NCI-H446 treated with DMSO at 0.1 percent for 48 hours (cell line): ENCODE measurements at places on chromosomes 5 and 9.

DNA sequence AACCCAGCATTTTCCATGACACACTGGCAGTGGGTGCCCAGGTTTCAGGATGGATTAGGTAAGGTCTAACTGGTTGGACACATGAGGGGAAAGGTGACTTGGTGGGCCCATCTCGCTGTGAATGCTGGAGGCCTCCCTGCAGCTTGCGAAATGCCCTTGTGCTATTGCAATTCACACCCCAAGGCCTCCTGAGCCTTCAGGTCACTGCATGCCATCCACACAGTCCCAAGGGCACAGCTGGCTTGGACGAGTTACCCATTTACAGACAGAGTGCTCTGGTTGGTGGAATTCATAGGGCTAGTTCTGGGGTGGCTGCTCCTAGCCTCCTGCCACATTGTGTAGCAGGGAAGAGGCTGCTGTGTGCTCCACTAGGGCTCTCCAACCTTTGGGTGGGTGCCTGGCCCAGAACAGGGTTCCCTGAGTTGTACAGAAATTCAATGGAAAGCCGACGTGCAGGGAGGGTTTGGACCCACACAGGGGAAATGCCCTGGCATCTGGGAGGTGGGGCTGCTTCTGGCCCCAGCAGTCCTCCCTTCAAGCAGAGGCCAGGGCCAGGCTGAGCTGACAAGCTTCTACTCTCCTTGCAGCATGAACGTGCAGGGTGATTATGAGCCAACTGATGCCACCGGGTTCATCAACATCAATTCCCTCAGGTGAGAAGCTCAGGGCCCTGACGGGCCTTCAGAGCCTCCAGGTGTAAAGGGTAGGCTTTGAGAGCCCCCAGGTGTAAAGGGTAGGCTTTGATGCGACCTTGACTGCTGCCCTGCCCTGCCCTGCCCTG, 54.3 kb downstream of the ASS1 start:
- no peak for DNase-seq

DNA sequence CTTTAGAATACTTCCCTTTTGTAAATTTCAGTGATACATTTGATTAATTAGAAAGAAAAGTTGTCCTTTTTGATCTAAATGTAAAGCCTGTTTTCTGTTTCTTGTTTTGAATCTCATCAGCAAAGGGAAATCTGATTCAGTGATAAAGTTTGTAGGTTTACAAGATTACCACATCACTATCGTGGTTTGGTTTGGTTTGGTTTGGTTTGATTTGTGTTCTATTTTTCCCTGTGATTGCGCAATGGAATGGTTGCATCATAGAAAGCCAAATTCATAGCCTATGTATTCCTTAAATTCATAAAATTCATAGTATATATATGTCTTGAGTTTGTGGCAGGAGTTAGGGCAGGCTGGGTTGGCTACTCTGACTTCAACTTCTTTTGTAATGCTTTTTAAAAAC, 15.2 kb downstream of the SRFBP1 start:
- no peak for DNase-seq

GRCh38 chr5:1772634-1773033, 27.0 kb downstream of the MRPL36 start:
- DNase-seq: no peak

DNA sequence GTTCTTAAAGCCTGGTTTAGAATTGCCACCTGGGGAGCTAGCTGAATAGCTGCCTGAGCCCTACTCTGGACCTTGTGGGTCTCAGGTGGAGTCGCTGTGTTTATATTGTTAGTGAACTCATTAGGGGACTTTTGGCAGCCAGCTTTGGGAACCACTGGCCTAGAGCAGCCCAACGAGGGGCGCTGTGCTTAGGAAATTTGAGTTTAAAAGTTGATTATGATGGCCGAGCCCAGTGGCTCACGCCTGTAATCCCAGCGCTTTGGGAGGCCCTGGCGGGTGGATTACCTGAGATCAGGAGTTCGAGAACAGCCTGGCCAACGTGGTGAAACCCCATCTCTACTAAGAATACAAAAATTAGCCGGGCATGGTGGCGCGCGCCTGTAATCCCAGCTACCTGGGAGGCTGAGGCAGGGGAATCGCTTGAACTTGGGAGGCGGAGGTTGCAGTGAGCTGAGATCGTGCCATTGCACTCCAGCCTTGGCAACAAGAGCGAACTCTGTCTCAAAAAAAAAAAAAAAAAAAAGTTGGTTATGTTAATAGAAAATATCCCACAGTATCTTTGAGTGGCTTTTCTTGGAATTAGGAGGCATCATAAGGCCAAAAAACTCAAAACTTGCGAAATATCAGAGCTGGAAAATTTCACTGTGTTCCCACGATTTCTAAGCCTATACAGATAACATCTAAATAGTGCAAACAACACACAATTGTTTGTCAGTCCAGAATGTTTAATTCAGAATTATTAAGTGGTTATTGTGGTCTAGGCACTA, 809 bp downstream of the MCCC2 start:
- DNase-seq: no peak

- no peak for DNase-seq
Measured at GRCh38 chr5:127754259-127754658, 51.1 kb downstream of the CCDC192 start.

DNA sequence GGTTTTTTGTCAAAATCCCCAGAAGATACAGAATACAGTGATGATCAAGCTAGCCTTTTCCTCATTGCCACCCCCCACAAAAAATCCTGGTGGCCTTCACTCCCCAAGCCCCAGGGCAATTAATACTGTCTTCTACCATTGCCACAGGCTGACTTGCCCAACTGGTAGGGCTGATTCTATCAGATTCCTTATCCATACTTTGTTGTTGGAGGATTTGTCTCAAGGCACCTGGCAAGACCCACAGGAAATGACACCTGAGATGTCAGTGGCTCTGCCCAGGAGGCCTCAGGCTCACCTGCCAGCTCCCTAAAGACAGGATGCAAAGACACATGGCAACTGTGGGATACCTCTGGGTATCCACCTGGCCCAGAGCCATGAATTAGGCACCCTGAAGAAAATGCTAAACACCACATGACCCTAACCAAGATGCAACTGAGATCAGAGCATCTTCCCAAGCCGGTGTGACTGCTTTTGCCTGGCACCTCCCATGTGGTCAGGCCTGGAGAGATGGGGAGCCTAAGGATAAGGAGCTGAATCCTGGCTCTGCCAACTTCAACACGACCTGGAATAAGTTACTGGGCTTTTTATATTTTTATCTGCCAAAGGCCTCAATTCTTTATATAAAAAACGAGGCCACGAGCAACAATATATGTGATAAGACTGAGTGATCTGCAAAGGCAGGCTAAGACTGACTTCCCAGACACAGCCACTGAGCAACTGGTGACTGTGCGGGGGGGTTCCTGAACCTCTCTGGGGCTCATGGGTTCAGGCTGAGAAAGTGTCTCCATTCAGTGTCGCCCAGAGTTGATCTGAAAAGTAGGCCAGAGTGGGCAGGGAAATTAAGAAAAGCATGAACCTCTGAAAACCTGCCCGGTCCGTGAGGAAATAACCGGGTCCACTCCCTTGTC, 944 bp downstream of the ATOX1 start:
- DNase-seq: no peak

DNA sequence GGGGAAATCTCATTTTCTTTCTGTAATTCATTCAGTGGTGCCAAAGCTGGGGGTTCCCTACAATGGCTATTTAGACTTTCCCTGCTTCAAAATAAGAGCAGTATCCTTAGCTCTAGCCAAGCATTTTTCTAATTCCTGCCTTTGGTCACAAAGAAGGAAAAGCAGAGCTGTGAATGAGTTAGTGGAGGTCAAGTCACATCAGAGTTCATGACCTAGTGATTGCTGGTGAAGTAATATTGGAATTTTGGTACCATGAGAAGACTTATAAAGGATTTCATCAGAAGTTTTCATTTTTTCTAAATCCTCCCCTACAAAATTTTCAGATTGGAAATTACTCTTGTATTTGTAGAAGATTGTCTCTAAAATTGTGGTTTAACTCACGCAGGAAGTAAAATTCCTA, 28.0 kb downstream of the DNAJC21 start:
- DNase-seq: no peak

DNA sequence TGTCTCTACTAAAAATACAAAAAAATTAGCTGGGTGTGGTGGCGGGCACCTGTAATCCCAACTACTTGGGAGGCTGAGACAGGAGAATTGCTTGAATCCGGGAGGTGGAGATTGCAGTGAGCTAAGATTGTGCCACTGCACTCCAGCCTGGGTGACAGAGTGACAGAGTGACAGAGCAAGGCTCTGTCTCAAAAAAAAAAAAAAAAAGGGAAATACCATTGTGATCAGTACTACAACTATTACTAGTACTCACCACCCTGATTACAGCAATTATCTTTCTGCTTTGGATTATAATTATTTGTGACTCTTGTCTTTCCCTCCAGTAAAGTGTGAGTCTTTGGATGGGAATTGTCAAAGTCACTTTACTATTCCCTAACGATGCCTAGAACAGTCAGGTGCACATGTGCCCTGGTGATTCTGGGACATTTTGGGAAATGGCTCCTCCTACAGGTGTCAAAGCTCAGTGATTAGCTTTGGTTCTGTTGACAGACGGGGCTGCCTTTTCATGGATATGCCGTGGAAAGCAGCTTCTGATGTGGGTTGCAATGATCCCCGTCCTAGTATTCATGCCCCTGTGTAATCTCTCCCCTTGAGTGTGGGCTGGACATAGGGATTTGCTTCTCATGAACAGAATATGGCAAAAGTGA, 31.8 kb upstream of the FRRS1L start:
- DNase-seq: no peak

- DNase-seq: no peak
Measured at GRCh38 chr9:37620396-37620795, 28.0 kb upstream of the TOMM5 start.

- DNase-seq: no peak
Measured at GRCh38 chr5:135133698-135134515, 99.9 kb upstream of the PITX1 start.

GRCh38 chr9:138049779-138050471, 172.3 kb downstream of the CACNA1B start:
- no peak for DNase-seq

GRCh38 chr9:8576741-8577140, 777.2 kb upstream of the DMAC1 start:
- DNase-seq: no peak

DNA sequence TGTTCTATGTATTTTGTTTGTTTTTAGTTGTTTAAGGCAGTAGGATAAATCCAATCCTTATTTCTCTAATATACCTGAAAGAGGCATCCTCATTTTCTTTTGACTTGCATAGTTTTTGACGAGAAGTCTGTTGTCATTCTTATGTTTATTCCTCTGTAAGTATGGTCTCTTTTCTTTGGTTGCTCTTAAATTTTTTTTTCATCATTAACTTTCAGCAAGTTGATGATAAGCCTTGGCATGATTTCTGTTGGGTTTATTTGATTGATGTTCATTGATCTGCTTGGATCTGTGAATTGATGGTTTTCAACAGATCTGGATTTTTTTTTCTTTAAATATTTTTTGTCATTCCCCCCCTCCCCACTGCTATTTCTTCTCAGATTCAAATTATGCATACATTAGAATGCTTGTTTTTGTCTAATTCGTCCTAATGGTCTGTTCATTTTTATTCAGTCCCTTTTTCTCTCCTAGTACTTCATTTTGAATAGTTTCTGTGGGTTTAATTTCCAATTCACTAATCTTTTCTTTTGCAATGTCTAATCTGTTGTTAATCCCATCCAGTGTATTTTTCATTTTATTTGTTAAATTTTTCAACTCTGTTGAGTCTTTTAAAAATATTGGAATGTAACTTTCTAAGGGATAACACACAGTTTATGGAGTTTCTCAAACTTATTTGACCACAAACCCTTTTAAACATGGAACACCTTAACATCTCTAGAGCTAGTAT, 495.9 kb downstream of the CSNK1G3 start:
- peak; percentile 17 for DNase-seq

DNA sequence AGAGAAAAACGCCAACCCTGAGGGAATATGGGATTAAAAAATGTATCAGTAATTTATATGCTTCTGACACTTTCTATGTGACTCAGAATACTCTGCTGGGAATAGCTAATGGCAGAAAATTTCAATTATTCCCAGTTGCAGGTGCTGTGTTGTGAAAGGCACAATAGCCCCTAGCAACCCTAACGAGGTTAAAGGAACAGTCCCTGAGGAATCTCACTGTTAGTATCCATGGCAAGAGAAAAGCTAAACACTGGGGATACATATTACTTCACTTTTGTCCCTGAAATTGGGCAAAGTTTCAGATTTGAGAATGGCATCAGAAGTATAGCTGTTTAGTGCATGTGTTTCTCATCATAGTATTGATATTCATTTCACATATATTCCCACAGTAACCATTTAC, 555.0 kb downstream of the RAB3C start:
- no peak for DNase-seq

DNA sequence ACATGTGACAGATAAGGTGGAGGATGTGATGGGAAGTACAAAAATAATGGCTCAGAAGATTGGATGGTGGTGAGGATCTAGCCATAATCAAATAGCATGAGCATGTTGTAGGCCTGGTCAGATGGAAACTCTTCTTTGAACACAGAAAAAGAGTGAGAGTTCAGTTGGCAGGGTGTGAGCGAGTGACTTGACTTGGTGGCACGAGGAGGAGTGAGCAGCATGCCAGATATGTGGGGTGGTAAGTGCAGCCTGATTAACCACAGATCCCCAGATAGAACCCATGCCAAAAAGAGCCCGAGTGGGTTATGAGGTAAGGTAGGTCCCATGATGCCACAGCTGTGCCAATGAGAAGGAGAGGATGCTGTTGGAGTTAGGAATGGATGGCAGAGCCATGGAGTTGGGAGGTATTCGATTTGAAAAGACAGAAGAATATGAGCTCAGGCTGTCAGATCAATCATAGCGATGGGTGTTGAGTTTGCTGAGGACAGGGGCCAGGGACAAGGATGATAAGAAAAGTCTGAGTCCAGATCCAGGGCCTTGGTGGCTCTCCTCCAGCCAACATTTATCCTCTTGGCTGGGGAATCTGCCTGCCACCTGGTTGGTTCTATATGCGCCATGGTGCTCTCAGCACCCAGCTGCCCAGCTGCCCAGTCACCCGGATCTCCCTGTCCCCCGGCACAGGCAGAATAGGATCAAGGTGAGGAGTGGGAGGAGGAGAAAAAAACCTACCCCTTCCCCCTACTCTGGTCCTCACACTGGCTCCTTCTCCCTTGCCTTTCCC, 16.5 kb downstream of the GARNL3 start:
- DNase-seq: no peak

GRCh38 chr5:50476549-50476948, 35.5 kb upstream of the EMB start:
- DNase-seq: no peak

- no peak for DNase-seq
Measured at GRCh38 chr5:2125901-2126265, 243.2 kb upstream of the IRX4 start.

GRCh38 chr5:88952344-88952743, 69.4 kb upstream of the MEF2C start:
- no peak for DNase-seq

DNA sequence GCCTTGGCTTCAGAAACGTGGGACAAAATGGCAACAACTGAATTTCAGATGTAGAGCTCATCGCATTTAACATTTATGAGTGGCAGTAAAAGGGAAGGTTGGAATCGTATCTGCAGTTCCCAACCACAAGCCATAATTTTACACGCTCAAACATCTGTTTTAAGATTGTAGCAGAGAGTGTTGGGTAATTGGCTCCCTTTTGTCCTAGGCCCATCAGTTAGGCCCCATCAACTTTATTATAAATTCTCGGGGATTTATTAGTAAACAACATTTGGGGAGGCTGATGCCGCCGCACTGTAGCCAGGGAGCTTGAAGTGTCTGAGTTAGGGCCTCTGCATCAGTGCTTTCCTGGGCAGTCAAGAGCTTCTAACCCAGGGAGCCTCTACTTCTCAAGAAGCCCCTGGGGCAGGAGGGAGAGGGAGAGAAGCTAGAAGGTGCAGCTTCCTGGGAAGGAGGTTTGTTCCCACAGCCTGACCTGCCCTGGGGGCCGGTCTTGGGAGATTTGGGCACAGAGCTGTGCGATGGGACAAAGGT, 66.2 kb downstream of the HSPA4 start:
- no peak for DNase-seq

GRCh38 chr5:154811653-154812465, 38.5 kb downstream of the FAXDC2 start:
- peak; percentile 15 for DNase-seq
